AG04449 (cell line): ENCODE measurements at places on chromosomes 11 and 22.

GRCh38 chr11:111759778-111760407 lies 6.3 kb downstream of the PPP2R1B start:
- no peak for DNase-seq

DNA sequence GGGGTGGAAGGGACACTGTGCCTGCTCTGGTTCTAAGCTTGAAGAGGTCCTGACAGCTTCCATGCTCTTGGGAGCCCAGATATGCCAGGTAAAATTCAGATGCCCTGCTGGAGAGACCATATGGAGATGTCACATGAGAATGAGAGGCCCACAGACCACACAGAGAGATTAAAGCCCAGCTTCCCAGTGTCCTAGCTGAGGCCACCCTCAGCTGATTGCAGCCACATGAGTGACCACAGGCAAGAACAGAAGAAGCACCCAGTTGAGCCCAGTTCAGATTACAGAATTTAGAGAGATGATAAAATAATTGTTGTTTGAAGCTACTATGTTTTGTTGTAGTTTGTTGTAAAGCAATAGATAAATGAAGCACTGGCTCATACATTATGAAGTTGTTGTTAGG lies 14.4 kb upstream of the PVALB start:
- DNase-seq: no peak

DNA sequence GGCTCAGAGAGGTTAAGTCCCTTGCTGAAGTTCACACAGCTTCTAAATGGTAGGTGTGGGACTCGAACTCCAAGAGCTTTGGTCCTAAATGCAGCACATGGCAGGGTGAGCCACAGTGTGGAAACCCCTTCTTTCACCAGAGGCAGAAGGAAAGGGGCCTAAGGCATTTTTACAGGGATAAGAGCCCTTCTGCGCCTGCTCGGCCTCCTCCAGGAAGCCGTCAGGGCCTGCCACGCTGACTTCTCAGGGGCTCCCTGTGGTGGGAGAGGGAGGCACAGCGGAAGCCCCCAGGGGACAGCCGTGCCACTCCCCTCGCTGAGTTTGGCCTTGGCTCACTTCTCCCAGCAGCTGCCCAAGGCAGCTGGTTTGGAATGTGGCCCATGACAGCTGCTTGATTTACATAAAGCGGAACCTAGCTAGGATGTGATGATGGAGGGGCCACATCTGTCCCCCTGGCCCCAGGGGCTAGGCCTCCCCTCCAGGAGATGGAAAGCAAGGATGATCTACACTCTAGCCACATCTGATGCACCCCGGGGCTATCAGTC lies 35.4 kb downstream of the CD82 start:
- no peak for DNase-seq

- no peak for DNase-seq
These were observed 6.5 kb downstream of the HMBS start for GRCh38 chr11:119091178-119091577.

DNA sequence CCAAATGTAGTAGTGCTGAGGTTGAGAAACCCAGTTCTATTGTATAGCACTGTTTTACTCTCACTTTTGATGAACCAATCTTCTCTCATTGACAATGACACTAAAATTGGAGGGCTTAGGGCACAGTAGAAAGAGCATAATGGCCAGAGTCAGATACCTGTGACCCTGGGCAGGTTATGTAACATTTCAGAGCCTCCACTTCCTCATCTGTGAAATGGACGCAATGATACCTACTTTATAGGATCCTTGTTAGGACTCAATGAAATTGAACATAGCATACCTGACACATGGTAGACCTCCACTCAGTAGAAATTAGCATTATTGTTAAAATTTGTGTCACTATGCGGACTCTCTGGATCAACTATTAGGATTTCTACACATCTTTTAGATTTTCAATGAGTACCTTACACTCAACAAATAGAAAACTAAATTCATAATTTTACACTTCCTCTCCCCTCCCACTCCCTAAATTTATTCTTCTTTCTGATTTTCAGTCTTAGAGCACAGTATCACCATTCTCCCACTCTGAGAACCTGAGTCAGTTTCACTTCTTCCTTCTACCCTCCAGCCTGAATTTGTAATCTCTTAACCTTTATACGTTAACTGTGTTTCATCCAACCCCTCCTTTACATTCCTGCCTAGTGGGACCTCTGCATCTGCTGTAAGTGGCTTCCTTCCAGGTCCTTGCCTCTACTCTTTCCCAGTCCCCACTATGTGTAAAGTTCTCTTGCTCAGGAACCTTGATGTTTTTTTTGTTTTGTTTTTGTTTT lies 78.3 kb downstream of the MICAL2 start:
- no peak for DNase-seq

DNA sequence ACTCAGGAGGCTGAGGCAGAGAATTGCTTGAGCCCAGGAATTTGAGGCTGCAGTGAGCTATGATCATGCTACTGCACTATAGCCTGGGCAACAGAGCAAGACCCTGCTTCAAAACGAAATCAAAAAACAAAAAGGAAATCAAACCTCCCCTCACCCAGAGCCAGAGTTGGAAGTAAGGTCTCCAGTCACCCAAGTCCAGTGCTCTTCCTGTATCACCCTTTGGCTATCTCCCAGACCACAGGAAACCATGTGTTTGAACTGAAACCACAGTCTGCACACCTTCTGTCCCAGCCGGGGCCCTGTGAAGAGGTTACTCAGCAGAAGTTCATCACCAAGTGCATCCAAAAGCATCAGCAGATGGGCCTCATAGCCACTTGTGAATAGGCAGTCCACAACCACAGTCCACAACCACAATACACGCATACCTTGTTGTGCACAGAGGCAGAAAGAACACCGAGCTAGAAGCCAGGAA lies 4.6 kb downstream of the MYH9 start:
- no peak for DNase-seq

- DNase-seq: no peak
These were observed 30.1 kb downstream of the GGTLC2 start for GRCh38 chr22:22674467-22674866.

- no peak for DNase-seq
These were observed 106.7 kb downstream of the SIK3 start for GRCh38 chr11:116991491-116991890.

- no peak for DNase-seq
These were observed 8.1 kb downstream of the APIP start for GRCh38 chr11:34907934-34908593.

DNA sequence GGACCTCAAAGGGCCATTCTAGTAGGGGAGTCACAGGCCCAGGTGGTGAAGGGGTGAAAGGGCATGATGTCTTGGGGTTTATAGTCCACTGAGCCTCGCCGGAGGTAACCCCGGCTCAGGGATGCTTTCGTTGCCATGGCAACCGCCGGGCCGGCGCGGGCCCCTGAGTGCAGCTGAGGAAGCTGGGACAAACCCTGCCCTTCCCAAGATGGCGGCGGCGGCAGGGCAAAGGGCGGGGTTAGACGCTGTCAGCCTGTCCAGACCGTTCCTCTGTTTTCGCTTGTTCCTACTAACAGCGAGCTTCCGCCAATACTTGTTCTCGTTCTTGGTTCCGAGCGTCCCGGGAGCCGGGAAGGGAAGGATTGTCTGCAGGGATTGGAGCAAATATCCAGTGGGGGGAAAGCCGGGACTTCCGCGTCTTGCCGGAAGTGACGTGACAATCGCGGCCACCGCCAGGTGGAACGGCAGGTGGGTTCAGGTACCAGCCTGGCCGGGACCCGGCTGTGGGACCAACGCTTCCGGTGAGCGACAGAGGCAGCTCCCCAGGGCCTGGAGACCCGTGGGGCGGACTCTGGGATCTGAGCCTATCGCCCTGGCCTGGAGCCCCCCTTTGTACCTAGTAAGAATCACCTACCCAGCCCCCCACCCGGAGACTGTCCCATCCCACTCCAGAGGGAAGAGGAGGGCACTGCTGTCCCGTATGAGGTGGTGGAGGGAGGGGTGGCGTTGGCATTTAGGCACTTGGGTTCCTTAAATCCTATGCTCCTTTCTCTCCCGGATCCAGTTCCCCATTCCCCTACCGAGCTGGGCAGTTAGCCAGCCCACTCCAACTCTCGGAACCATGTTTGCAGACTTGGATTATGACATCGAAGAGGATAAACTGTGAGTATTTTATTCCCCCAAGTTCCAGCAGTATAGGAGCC lies at the start of gene PICK1:
TSS of gene PICK1 (plus strand) at position 436 of the 923 bp plus-strand sequence. CDS start at position 842, 406 bp downstream.
- DNase-seq: peak; percentile 52

GRCh38 chr11:113705871-113706655 lies at the start of gene TMPRSS5:
TMPRSS5 (minus strand) TSS chr11:113706308; CDS start chr11:113706224, 84 bp downstream.
- DNase-seq: no peak

GRCh38 chr11:123742724-123743120 lies 1.3 kb upstream of the ZNF202 start:
- no peak for DNase-seq

GRCh38 chr11:14544611-14545010 lies 24.4 kb upstream of the PSMA1 start:
- DNase-seq: no peak

DNA sequence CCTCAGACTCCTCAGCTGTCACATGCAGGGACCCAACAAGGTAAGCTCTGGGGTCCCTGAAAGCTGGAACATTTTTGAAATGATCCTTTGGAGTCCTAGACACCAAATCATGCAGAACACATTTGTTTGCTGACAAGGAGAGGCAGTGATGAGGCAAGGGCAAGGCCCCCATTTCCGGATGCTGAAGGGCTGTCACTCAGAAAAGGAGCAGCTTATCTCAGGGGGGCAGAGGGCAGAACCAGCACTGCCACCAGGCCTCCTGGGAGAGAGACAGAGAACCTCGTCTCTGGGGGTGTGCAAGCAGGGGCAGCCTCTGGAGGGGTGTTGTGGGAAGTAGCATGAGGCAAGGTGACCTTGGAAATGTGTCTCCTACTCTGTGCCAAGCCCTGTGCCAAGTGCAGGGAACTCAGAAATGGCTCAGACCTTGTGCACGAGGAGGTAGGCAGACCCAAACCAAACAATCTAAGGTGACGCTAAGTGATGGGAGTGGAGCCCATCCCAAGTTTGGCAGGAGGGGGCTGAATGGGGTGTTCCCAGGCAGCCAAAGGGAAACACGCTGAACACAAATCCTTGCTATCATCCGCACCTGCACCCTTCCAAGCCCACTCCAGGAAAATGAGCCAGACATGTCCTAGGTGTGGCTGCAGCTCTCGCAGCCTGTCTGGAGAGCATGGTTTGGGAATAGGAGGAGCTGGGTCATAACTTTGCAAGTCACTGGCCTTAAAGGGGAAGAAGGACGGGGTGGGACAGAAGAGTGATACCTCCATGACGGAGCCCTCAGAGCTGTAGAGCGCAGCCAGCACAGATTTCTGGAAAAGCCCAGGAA lies 94.2 kb downstream of the PDE2A start:
- no peak for DNase-seq

GRCh38 chr11:126345759-126346585 lies 9.5 kb upstream of the ST3GAL4 start:
- no peak for DNase-seq
